Stimulated activated CD4-positive, alpha-beta T cell treated with anti-CD3 and anti-CD28 coated beads, Interleukin-1b, Interleukin-23, amount 100 ng/mL, for 48 hours (primary cell): ENCODE measurements at places on chromosomes 3 and 15.

GRCh38 chr15:88647351-88648105 lies 8.7 kb downstream of the ISG20 start:
- no peak for DNase-seq

DNA sequence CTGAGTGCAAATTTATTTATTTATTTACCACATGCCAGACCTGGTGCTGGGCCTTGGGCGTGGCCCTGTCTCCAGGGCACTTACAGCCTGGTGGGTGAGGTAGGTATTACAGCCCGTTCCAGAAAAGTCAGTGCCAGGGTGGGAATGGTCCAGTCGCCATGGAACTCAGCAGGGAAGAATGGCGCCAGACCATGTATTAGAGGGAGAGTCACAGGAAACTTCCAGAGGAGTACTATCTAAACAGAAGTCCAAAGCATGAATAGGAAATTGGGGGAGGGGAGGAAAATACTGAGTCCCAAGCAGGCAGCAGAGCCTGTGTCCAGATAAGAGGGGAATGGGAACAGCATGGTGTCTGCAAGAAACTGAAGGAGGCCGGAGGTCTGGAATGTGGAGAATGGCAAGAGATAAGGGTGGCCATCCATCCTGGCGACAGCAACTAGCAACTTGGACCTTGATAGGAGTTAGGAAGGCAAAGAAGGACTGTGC lies 27.0 kb downstream of the SH3BP5 start:
- DNase-seq: no peak

GRCh38 chr3:141280086-141280485 lies 48.5 kb downstream of the PXYLP1 start:
- no peak for DNase-seq

- no peak for DNase-seq
Observed at GRCh38 chr3:186277268-186277909, 84.6 kb downstream of the DGKG start.

- DNase-seq: no peak
Observed at GRCh38 chr3:53242642-53243041, 13.2 kb downstream of the TKT start.

DNA sequence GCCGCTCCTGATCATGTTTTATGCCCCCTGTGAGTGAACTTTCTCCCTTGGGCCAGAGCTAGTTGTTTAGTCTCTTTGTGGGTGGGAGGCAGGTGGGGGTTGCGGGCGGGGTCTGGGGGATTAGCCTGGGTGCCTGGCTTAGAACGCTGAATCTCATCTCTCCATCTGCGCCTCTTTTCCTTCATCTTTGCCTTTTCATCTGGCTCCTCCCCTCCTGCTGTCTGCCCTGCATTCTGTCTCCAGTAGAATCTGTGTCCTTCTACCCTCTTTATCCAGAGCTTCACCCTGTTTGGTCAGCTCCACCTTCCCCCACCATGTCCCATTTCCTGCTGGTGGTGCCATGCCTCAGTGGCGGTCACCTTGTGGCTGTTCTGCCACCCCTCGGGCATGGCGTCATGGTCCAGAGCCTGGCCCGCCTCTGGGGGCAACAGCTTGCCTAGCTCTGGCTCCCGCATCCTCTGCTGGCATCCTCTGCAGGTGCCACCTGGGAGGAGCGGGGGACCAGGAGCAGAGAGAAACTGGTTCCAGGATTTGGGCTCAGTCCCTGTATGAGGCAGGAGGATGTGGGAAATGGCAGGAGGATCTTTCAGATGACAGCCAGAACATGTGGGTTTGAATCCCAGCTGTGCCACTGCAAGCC lies 44.3 kb downstream of the PDIA5 start:
- no peak for DNase-seq

GRCh38 chr15:40103864-40104271 lies 4.8 kb downstream of the BMF start:
- no peak for DNase-seq
